Activated B cell treated with CpG ODN at 0.5 μM for 24 hours (primary cell): ENCODE measurements at places on chromosomes 2 and 18. TPM values are rescaled to one million over a fixed set of nuclear protein-coding genes. Genes with fewer than 3 reads are reported as not detected.

SERPINB13 gene
- not detected in 2 replicates for total RNA-seq

ALLC gene
- not detected in 2 replicates for total RNA-seq

KLHL41 gene
- total RNA-seq: 0.24 and 0.27 TPM in 2 replicates

ST6GAL2 gene
- not detected in 2 replicates for total RNA-seq

GRCh38 chr18:59624369-59624765, 72.9 kb downstream of the CCBE1 start:
- no peak for DNase-seq

- DNase-seq: peak; percentile 67
Measured at GRCh38 chr2:30231996-30232800, 864 bp downstream of the LBH start.

NTSR2 gene
- not detected in 2 replicates for total RNA-seq
